ENCODE measurements at places on chromosomes 7 and 10. TPM values are rescaled to one million over a fixed set of nuclear protein-coding genes. Genes with fewer than 3 reads are reported as not detected.

- DNase-seq = no peak
Measured at GRCh38 chr10:95860166-95860940, 47.4 kb upstream of the CC2D2B start.

- no peak for DNase-seq
Measured at GRCh38 chr10:83585686-83586085, 553.6 kb upstream of the GHITM start.

- no peak for DNase-seq
Measured at GRCh38 chr7:69250958-69251357, 347.3 kb upstream of the AUTS2 start.

DNA sequence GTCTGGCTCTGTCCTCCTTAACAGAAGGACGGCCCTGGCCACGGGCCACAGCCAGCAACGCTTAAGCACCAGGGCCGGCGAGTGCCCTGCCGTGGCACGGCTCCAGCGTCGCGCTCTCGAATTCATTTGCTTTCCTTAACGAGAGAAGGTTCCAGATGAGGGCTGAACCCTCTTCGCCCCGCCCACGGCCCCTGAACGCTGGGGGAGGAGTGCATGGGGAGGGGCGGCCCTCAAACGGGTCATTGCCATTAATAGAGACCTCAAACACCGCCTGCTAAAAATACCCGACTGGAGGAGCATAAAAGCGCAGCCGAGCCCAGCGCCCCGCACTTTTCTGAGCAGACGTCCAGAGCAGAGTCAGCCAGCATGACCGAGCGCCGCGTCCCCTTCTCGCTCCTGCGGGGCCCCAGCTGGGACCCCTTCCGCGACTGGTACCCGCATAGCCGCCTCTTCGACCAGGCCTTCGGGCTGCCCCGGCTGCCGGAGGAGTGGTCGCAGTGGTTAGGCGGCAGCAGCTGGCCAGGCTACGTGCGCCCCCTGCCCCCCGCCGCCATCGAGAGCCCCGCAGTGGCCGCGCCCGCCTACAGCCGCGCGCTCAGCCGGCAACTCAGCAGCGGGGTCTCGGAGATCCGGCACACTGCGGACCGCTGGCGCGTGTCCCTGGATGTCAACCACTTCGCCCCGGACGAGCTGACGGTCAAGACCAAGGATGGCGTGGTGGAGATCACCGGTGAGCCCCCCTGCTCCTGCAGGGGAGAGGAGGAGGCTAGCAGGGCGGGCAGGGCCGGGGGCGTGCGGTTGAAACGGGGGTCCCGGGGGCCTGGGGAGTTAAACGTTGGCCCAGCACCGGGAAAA, at the start of gene HSPB1:
Gene HSPB1 (plus strand): TSS at position 327 of the 855 bp plus-strand sequence. CDS start 40 bp downstream, at position 367.
- DNase-seq = peak; percentile 99

DNA sequence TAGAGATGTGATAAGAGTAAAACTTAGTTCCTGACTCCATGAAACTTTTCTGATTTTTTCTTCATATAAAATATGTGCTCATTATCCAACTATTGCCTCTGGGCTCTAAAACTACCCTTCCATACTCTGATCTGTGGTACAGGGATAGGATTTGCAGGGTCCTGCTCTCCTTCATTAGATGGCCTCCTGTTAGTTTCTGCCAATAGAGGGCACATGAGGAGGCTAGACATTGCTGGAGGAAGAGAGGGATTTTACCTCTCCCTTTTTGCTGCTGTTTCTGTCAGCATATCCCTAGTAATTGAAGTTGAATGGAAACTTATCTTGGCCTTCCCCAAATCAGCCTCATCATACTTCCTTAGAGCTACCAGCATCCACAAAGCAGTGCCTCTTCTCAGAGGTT, 269.4 kb downstream of the NXPH1 start:
- DNase-seq = no peak

- no peak for DNase-seq
Measured at GRCh38 chr10:118844731-118845521, 90.2 kb upstream of the CACUL1 start.

DNA sequence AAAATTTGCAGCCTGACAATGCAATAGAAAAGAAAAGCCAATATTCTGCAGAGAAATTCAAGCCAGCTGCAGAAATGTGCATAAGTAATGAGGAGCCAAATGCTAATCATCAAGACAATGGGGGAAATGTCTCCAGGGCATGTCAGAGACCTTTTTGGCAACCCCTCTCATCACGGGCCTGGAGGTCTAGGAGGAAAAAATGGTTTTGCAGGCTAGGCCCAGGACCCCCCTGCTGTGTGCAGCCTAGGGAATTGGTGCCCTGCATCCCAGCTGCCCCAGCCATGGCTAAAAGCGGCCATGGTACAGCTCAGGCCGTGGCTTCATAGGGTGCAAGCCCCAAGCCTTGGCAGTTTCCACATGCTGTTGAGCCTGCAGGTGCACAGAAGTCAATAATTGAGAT, 72.5 kb upstream of the NME8 start:
- no peak for DNase-seq

- DNase-seq = no peak
Measured at GRCh38 chr10:70125918-70126552, 6.6 kb downstream of the AIFM2 start.

DNA sequence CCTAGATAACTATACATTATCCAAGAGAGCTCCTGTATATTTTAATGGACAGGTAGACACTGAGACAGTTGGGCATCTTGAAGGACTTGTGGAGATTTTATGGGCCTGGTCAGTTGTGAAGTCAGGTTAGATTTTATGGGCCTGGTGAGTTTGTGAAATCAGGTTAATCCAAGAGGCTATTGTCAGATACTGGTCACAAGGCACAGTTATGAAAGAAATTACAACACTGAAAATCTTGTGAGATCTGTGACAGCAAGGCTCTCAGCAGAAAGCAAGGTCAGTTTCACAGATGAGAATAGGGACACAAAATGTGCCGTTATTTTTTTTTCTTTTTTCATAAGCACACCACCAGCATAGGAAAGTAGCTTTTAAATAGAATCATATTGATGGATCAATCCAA, 167.6 kb downstream of the VTI1A start:
- no peak for DNase-seq

- DNase-seq = peak; percentile 43
Measured at GRCh38 chr7:18520450-18521235, 25.1 kb downstream of the HDAC9 start.

- DNase-seq = no peak
Measured at GRCh38 chr10:49107111-49107886, 8.0 kb downstream of the VSTM4 start.

DNA sequence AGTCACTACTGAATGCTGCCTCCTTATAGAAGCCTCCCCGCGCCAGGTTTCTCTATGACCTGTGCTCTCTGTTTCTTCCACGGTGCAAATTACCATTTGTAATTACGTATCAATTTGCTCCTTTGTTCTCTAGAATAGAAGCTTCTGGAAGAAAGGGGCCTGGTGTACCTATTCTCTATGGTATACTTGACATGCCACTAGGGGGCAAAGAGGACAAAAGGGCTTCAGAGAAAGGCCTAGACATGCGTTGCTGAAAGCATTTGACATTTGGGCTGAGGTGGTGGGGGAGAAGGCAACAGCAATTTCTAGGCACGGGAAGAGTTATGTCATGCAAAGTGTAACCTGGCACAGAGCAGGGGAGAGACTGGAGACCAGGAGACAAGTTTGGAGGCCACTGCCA, 148.7 kb downstream of the WDR11 start:
- no peak for DNase-seq

GRCh38 chr10:73781548-73781878, 335 bp upstream of the CHCHD1 start:
- no peak for DNase-seq

DNA sequence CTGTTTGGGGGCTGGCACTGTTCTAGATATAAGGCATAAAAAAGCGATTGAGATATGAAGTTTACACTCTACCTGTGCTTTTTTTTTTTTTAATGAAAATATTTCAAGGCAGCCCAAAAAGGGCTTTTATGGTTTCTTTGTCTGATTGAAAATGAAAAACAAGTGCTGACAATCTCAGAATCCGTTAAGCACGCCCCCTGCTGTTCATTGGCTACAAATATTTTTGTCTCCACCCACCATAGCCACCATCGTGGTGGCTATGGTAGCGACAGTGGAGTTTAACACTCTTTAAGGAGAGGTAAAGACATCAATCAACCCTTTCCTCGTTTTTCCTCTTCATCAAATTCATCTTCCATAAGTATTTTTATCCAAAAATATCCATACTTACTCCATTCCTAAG, 94.2 kb downstream of the CD36 start:
- DNase-seq = no peak

DNA sequence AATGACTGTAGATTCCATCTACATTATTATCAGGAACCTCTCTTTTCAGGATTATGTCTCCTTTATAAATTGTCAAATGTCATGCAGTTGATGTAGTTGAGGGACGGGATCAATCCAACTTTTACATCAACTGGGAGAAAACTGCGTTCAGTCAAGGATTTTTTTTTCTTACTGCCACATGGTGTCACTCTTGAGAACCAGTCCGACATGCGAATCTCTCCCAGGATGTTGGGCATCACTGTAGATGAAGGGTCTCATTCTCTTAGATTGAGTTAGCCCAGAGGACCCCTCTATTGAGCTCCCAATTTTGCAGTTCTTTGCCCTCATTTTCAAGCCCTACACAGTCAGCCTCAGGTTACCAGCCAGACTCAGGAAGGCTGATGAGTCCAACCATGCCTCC, 120.3 kb upstream of the PTPRZ1 start:
- DNase-seq = no peak

DNA sequence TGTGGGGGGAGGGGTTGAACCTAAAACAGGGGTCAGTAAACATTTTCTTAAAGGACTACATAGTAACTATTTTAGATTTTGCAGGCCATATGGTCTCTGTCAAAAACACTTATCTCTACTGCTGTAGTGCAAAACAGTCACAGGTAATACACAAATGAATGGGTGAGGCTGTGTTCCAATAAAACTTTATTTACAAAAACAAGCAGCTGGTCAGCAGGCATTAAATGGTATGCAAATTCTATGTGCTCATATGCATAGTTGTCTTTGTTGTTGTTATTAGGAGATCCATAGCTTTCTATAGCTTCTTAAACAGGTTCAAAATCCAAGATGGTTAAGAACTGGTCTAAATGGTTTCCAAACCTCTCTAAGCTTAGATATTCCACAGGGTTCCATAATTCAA, 302.6 kb downstream of the RNLS start:
- DNase-seq = no peak

DNA sequence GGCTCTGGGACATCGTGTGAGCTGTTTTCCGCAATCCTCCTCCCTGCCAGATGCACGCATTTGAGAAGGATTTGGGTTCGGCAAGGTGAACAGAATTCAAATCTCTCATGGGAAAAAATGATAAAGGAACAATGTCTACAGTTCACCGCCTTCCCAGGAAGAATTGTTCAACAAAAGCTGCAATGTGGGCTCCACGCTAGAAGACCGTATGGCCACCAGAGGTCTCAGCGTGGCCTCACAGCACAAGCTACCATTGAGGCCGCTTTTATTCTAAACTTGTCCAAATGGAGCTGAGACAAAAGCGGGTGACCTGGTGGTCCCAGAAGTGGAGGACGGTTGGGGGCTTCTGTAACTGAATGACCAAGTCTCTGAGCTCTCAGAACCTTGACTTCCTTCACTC, 733.1 kb downstream of the PARD3 start:
- DNase-seq = no peak

Gene PCGF6
- 8.9 TPM for total RNA-seq

Gene SUMF2
- total RNA-seq = 29.8 TPM

Gene COL17A1
- total RNA-seq = not detected

Gene ANLN
- total RNA-seq = 1.1 TPM

Gene RAPGEF5
- 7.4 TPM for total RNA-seq
